Hematopoietic multipotent progenitor cell treated with erythropoietin and hydrocortisone succinate and interleukin-3 and kit ligand, for 8 days (in vitro differentiated cells): ENCODE measurements at places on chromosomes 5 and 9.

DNA sequence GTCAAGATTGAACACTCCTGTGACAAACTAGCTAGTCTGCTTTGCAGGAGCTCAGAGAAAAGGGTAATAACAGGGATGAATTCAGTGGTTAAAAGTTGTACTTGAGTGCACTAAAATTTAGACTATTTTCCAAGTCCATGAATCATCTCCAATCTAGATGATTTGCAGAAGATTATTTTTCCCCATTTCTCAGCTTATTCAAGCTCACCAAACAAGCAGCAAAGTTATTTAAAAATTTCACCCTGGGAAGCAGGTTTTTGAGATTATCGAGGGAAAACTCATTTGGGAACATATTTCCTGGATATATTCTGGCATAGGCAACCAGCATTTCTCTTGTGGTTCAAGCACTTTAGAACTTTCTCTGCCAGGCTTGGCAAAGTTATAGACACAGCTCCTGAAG, 311.4 kb downstream of the TLE1 start:
- no peak for DNase-seq

DNA sequence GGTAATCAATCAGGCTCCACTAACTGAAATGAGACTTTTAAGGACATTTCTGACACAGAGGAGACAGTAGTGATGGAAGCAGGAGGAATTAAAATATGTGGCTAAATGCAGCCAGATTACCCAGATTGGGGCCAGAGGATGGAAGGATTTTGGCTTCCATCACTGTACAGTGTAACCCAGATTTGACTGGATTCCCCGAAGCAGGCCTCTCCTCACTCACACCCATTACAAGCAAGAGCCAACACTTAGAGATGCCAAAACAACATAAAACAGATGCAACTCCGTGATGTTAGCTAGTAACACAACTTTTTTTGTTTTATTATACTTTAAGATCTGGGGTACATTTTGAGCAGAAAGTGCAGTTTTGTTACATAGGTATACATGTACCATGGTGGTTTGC, 17.6 kb downstream of the TEK start:
- no peak for DNase-seq

DNA sequence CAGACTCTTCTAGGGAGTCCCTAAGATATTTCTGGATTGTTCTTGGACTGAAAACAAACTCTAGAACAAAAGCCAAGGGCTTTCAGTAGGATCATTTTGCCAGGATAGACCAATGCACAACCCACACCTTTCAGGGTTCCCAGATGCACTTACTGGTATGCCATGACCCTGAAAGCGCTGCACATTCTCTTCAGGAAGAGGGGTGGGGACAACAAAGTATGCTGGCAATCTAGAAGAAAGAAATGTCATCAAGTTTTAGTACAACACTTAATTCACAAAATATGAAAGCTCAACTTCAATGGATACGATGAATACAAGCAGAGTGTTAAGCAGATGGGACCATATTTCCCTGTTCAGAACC, 57.2 kb downstream of the MTMR12 start:
- DNase-seq = no peak

GRCh38 chr9:93064392-93065134, 6.1 kb downstream of the SUSD3 start:
- peak; percentile 56 for DNase-seq

DNA sequence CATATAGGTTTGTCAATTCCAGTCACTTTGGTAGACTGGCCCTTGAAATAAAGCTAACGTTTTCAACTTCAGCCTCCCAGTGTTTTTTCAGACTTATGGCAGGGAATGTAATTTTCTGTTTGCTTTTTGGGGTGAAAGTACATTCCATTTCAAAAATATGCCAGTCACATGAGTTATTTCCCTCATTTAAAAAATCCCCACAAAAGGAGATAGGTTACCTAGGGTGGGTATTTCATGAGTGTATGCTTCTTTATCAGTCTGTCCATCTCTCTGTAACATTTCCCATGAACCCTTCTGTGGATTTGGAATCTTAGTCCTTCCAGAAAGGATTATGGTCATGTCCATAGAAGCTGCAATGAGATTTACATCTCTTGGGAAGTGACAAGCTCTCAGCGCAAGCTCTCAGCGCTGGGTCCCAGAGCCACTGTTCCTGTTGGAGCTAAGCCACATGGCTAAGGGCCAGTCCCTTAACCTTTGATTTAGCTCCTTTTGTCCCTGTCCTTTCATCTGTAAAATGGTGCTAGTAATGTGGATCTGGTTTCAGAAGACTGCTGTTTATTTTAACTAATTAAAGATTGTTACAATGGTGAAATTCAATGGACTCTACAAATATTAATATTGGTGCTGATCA, 294.9 kb downstream of the NR3C1 start:
- DNase-seq = no peak

GRCh38 chr9:13027879-13028278, 251.6 kb downstream of the MPDZ start:
- no peak for DNase-seq

GRCh38 chr9:135338546-135338945, 141.0 kb upstream of the PPP1R26 start:
- DNase-seq = no peak

DNA sequence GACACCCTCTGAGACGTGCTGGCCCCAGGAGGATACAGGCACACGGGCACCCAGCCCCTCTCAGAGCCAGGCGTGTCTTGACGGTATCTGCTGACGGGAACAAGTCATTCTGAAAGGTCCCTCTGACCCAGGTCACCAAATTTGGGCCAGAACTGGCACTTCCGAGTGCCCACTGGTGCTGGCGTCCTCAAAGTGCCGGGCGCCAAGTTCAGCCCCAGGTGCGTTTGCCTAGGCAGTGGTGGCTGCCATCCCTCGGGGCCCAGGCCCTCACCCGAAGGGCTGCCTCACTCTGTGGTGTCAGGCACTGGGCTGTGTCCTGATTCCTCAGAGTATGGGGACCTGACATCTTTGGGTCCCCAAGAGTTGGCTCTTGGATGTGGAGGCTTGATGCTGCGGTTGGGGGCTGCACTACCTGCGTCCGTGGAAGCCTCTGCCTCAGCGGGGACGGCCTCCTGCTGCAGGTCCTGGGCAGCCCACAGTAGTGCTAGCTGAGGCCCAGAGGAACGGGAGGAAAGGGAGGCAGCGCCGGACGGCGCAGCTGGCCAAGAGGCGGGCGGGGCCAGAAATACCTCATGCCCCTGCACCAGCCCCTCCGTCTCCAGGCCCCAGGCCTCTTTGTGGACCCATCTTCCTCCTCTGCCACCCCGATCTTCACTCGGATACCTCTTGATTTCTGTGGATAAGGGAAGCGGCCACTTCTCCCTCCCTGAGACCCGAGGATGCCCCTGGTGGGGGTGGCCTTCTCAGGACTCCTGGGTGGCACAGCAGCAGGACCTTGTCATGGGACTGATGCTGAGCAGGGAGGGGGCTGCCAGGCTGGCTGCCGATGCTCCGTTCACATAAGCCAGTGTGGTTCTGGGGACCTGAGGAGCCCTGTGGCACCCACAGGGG, 109.4 kb upstream of the LMX1B start:
- no peak for DNase-seq

DNA sequence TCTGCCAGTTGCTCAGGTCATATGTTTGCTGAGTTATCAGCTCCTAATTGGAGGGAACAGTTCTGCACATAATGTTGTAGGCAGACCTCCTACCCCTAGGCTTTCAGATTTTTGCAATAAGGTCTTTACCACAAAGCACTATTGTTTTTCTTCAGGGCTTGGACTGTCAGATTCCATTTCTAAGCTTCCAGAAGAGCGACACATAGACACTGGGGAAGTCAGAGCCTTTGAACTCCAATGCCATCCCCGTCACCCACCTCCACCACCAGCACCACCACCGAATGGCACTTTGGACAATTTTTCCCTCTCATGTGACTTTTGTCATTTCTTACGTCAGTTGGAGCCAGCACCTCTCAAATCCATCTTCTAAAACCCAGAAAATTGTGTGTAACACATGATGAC, 28.3 kb upstream of the SPRY4 start:
- no peak for DNase-seq

DNA sequence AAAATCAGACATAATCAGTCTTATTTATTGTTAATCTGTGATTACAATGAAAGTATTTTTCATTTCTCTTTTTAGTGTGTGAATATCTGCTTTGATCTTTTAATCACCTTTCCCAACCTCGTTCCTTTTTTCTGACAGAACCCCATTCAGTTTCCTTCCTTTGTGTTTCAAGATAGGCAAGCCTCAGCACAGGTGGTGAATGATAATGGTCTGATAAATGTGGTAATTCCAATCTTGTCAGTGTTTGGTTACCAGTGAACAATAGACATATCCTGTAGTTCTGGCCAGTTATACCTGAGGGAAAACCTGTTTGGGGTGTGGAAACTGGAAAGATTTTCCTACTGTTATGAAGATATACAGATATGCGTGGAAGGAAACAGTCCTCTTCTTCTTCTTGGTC, 13.5 kb downstream of the STX17 start:
- DNase-seq = no peak

DNA sequence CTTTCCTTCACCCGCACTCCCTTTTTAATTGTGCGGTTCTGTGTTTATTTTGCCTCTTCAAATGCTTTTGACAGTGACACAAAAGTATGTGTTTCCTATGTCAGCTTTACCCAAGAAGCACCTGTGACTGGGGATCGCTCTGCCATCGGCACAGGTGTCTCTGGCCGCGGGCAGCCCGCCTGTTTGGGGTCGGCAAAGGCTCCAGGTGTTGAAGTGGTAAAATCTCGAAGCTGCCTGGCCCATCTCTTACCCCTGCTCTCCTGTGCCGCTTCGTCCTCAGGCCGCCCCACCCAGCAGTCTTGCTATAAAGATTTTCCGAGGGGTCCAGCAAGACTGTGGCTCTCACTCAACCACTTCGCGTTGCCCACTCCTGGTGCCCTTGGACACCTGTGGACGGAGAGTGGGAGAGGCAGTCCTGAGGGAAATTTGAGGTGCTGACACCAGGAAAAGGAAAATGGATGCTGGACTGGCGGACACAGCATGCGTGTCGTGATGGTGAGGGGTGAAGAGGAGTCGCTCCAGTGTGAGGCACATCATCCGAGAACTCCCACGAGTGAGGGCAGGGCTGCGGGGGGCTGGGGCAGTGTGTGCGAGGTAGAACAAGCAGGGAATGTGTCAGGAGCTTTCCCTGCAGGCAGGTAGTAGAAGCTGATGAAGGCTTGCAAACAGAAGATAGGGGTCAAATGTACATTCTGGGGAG, 29.1 kb upstream of the CEP72 start:
- DNase-seq = no peak

DNA sequence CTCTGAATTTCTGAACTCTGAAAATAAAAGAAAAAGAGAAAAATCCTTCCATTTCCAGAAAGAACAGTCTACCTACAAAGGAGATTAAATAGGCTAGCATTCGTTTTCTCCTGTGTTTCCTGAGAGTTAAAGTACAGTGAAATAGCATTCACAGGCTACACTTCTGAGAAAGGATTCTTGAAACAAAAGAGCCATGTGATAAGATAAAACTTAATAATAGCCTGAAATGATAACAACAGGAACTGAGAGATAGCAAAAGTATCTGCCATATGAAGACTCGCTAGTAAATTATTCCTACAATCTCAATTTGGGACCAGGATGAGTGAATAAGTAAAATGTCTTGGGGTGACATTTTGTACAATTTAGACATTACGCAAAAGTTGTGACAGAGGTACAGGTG, 62.4 kb downstream of the FBN2 start:
- no peak for DNase-seq

GRCh38 chr5:166412191-166412590, 1879.3 kb upstream of the WWC1 start:
- DNase-seq = no peak

- DNase-seq = no peak
Measured at GRCh38 chr9:28363151-28363562, 789.9 kb upstream of the C9orf72 start.

DNA sequence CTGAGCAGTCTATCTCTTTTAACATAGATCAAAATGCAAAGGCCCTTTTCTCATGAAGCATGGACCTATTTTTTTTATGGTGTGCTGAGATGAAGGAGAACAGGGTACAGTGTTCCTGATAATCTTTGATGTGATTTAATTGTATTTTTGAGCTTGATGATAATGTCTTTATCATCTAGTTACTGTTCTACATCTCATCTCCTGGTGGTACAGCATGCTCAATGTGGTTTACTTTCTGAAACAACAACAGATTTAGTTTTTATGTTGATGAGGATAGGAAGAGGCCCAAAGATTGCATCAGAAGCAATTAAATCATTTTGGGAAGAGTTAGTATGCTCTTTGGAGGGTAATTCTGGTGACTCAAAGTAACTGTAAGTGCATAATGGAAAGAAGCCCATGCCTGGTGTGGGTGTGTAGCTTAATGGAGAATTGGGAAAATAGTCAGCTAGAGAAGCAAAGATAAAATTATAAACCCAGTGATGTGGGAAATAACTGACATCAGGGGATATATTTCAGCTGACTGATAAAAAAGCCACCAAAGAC, 123.0 kb upstream of the KCNN2 start:
- no peak for DNase-seq

DNA sequence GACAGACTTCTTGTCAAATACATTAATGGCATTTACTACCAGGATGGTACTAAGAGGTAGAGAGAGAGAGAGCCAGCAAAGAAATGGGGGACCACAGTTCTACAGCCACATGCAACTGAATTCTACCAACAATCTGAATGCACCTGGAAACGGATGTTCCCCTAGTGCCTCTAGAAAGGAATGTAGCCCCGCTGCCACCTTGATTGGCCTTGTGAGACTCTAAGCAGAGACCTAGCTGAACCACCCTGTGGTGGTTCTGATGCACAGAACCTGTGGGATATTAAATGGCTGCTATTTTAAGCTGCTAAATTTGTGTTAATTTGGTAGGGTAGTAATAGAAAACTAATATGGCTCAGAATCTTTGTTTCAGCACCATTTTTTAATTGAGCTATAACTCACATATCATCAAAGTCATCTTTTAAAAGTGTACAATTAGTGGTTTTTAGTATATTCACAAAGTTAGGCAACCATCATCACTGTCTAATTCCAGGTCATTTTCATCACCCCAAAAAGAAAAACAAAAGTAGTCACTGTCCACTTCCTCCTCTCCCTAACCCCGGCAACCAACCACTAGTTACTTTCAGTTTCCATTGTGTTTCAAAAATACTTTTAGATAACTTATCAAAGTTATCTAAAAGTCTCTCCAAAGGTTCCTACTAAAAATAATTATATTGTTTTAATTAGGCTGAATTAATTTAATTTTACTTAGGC, 51.7 kb downstream of the CPLANE1 start:
- DNase-seq = no peak

GRCh38 chr9:133351908-133352634, 4.1 kb downstream of the RPL7A start:
- peak; percentile 83 for DNase-seq

- DNase-seq = no peak
Measured at GRCh38 chr9:81729135-81729534, 39.8 kb upstream of the TLE1 start.

- no peak for DNase-seq
Measured at GRCh38 chr5:79418276-79418675, 95.7 kb downstream of the HOMER1 start.

- DNase-seq = no peak
Measured at GRCh38 chr5:17058438-17058837, 122.3 kb upstream of the MYO10 start.

DNA sequence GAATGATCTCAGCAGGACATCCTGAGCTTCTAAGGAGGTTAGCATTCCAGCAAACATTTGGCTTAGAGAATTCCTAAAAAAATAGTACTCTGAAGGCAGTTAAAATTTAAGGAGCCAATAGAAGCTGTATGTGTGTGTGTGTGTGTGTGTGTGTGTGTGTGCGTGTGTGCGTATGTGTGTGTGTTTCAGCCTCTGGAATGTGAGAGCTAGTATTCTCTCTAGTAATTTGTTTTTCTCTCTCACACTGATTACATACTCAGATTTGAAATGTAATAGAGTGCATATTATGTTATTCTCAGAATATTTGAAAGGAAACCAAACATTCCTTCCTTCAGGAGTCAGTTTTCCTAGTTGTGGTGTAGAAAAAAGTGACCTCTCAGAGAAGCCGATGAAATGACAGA, 279.6 kb downstream of the TMEM38B start:
- DNase-seq = no peak
